ENCODE measurements at places on chromosomes 12 and 14.

DNA sequence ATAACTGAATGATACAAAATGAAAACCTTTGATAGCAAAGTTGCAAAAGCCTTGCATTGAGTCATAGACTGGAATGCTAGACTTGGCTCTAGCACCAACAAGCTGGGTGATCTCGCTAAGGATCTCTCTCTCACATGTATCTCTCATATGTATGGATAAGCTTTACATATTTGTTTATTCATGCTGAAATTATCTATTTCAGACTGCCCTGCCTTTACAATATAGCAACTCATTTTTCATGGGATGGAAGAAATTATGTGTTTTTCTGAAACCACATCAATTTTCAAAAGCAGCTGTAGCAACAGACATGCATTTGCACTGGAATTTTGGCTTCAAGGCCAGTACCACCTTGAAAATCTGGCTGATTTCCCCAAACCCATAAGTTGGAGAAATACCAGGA, 11.4 kb downstream of the RERG start:
- peak; percentile 93 for DNase-seq

DNA sequence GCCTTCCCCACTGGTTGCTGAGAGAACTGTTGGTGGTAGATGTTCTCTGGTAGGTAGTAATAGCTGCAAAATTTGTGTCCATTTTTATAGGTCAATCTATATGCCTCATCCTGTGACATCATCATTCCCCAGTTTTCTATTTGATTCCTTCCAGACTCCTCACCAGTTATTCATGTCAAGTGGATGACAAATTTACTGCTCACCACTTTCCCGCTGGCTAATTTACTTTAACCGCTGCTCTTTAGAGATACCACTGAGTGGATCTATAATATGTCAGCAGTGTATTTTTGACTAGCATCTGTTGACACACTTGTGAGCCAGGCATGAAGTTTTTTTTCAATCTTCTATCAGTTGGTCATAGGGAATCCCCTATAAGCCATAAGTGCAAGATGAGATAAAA, 24.6 kb downstream of the GPR65 start:
- no peak for DNase-seq

- no peak for DNase-seq
These were observed 25.2 kb upstream of the NCOR2 start for GRCh38 chr12:124592481-124593160.

DNA sequence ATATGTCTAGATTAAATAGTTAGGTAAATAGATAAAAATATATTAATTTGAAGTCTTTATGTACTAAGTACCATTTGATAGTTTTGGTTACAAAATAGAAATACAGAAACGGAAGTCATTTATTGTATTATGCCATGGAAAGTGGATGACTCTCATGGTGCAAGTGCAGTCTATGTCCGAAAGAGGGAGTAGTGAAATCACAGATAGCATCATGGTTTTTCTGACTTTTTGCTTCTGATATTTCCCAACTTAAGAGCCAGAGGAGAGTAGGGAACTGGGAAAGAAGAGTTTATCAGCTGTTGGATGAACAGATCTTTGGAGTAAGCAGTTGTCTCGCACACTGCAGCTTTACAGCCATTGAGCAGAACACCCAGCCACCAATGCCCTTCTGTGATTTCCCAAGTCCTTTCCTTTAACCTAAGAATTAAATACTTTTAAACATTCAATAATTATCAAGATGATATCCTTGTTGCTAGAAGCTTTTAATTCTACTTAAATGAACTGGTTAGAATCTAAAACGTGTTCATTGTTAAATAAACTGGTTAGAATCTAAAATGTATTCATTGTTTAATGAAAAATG, 18.4 kb upstream of the SRGAP1 start:
- peak; percentile 51 for DNase-seq

- DNase-seq, result no peak
These were observed 21.2 kb downstream of the GOLGA3 start for GRCh38 chr12:132807295-132808092.

DNA sequence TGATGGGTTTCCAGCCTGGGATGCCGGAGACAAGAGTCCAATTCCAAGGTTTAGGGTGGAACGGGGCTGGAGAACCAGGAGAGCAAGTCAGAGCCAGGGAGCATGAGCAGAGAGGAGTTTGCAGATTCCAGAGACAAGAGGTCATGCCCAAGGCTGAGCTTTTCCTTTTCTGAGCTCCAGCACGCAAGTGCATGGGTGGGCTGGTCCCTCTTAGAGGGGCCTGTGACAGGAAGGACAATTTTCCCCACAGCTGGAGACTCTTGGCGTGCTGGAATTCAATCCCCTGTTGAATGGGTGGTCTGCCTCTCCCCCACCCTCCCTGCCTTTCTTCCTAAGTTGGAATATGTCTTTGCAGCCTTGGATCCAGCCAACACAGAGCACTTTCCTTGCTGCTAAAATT, 431.9 kb downstream of the BCL11B start:
- no peak for DNase-seq

GRCh38 chr12:109818905-109819500, 14.2 kb downstream of the TRPV4 start:
- DNase-seq, result no peak

DNA sequence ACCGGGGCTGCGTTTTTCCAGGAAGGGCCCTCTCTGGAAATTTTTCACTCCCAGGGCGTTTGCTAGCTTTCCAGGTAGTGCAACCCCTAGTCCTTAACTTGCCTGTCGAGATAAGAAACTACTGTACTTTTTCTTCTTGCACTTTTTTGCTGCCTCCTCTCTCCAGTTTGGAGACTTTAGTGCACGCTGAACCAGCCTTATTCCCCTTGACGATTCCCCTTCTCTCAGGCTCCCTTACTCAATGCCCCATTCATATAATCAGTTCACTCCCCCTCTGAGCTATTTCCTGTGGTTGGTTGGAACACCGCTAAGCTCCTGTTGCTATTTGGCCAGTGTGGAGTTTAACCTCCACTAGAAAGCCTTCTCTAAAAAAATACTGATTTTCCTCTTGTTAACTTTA, 682 bp downstream of the CREBL2 start:
- DNase-seq, result peak; percentile 72

- DNase-seq, result no peak
These were observed 63.9 kb upstream of the PTGR2 start for GRCh38 chr14:73787486-73788316.

DNA sequence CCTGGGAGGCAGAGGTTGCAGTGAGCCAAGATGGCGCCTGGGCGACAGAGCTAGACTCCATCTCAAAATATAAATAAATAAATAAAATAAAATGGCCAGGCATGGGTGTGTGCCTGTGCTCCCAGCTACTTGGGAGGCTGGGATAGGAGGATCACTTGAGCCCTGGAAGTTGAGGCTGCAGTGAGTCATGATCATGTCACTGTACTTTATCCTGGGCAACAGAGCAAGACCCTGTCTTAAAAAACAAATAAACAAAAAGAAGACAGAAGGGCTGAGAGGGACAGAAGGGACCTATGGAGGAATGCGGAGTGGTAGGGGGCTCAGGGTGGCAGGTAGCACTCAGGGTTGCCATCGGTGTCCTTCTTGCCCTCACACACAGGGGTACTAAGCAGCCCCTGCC, 40.8 kb downstream of the PRPF40B start:
- DNase-seq, result no peak

DNA sequence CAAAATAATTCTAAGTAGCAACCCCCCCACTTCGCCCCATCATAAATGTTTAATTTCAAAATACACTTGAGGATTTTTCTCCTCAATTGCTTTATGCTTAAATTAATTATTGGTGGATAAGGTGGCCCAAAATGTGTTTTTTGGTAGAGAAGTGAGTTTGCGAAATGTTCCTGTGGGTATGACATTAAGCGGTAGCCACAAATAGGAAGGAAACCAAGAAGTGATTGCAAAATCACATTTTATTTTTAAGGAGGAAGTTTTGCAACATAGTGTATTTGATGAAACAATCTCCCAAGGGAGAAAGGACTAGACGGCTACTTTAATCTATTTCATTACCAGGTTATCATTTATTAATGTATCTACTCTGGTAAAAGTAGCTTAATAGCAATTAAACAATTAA, 25.5 kb downstream of the SLC25A3 start:
- DNase-seq, result no peak

GRCh38 chr12:120820884-120821510, 83.2 kb downstream of the SPPL3 start:
- no peak for DNase-seq

DNA sequence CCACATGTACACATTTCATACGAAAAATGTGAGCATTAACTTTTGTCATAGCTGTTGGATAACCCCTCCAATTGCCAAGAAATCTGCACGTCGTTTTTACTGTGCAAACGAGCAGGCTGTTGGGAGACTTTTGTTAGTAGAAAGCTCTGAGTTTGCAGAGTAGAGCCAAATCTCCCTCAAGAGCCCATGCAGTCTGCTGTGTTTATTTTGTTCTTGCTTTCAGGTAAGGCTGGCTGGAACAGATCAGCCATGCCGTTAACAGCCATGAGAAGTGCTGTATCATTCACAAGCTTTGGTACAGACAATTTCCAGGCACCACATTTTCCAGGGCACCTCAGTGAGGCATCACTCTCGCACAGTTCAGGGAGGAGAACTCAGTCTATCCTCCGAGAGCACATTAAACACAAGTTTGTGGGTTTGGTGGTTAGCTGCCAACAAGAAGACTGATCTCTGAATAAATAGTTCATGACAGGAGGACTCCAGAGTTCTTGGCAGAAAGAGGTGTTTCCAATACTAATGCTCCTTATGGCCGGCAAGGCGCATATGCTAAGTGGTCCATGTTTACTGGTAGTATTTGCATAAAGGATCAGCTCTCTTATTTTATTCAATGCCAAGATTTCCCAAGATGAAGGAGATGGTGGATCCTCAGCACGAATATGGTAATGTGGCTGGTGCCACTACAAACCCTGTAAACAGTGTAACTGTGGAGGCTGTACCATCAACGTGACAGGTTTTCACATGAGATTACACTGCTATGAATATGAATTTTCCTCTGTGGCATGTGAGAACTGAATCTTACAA, 30.3 kb upstream of the PELI2 start:
- peak; percentile 29 for DNase-seq

DNA sequence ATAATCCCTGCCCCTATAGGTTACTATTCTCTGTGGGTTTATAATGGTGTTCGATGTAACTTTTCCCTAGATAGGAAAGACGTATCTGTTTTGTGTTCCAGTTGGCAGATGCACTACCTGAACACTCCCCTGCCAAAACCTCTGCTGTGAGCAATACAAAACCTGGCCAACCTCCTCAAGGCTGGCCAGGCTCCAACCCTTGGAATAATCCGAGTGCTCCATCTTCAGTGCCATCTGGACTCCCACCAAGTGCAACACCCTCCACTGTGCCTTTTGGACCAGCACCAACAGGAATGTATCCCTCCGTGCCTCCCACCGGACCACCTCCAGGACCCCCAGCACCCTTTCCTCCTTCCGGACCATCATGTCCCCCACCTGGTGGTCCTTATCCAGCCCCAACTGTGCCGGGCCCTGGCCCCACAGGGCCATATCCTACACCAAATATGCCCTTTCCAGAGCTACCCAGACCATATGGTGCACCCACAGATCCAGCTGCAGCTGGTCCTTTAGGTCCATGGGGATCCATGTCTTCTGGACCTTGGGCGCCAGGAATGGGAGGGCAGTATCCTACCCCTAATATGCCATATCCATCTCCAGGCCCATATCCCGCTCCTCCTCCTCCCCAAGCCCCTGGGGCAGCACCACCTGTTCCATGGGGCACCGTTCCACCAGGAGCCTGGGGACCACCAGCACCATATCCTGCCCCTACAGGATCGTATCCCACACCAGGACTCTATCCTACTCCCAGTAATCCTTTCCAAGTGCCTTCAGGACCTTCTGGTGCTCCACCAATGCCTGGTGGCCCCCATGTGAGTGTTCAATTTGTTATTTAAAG, 11.3 kb downstream of the MAPK1IP1L start:
- peak; percentile 41 for DNase-seq

DNA sequence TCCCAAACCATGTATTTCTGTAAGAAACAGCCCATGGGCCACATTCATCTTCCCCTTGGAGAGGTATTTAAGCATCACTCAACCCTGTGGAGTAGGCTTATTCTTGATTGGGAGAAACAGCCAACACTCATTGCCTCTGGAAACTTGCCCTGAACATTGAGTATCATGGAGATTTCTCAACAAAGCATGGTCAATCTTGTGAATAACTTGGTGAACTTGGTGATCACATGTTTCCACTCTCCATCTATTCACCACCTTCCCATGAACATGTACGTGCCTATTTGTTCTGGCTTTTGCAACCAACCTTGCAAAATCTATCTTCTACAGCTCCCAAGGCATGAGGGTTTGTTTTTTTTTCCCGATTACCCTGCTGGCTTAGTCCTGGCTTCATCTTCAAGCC, 163.2 kb downstream of the PAH start:
- no peak for DNase-seq

- no peak for DNase-seq
These were observed 36.1 kb upstream of the SLC16A7 start for GRCh38 chr12:59559696-59560095.

- no peak for DNase-seq
These were observed 3.6 kb downstream of the COQ6 start for GRCh38 chr14:73953731-73954130.

GRCh38 chr12:62646566-62646965, 179.9 kb downstream of the MON2 start:
- DNase-seq, result no peak

DNA sequence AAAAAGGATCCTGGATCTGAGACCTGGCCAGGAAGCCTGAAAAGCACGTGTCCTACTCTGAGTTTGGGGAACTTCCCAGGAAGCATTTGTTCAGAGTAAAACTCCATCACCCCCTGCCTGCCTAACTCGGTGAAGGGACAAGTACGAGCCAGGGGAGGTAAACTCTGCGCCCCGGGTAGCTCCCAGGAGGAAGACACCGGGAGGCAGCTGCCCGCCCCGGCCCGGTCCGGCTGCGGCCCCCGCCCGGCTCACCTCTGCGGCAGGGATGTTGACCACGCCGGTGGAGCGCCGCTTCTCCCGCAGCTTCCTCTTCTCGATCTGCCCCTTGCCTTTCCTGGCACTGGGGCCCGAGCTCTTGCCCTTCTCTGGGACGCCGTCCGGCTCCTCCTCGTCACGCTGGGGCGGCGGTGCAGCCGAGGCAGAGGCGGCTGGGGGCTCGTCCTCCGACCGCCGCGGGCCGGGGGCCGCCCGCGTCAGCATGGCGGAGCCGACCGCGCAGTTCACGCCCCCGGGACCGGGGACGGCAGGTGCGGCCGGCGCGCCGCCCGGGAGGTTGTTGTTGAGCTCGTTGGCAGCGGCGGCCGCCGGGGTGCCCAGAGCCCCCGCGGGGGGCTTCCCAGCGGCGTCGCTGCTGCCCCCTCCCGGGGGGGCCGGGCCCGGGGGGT, 1.2 kb downstream of the PAWR start:
- DNase-seq, result no peak

GRCh38 chr12:121443911-121444841, 44.3 kb downstream of the RNF34 start:
- no peak for DNase-seq

- no peak for DNase-seq
These were observed 107.3 kb downstream of the CACNA1C start for GRCh38 chr12:2160043-2160442.

- no peak for DNase-seq
These were observed 219.8 kb downstream of the SLC2A13 start for GRCh38 chr12:39886106-39886505.
